Activated gamma-delta T cell treated with Interleukin-2 at 50 U/mL for 16 hours (primary cell): ENCODE measurements at places on chromosomes 2 and 18.

DNA sequence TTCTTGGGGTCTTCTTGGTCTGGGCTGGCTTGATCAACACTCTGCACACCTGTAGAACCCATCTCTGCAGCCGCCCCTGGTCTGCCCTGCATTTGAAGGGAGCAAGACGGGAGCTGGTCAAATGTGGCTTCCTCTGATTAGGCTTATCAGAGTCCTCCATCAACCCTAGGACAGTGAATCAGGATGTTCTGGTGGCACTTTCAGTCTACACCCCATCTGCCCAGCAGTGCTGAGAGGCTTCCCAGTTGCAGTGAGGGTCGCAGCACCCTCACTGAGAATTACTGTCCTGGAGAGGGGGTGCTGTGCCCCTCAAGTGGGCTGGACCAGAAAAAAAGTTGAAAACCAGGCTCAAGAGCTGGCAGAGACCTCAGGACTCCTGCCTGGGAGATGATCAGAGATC is 152.9 kb downstream of the DYSF start:
- no peak for DNase-seq

DNA sequence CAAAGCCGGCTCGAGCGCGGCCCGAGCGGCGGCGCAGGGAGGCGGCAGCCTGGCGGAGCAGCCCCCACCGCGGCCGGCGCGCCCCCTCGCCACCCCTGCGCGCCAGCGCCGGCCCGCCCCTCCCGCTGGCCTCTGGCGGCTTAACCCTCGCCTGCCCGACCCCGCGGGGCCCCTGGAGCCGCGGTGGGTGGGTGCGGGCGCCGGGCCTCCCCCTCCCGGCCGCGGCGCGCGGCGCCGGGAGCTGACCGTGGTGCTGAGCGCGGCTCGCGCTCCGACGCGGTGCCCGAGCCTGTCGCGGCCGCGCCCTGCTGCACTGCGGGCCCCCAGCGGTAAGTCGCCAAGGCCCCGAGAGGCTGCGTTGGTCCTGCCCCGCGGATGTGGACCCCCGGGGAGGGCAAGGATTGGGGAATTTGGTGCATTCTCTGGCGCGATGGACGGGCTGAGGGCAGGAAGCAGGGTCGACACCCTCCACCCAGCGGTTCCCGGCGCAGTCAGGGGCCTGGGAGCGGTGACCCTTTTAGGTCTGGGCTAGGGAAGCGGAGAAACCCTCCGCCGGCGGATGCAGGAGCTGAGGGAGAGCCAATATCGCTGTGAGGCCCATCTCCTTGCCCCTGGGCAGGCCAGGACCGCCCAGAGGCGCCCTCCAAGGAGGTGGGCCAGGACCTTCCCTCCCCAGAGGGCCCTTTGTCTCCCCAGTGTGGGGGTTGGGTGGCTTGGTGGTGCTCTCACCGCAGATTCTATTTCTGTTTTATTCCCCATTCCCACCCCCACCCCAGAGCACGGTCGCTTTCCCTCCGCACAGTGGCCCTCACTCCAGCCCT is 923 bp downstream of the AMER3 start:
- DNase-seq = no peak

- DNase-seq = no peak
Measured at GRCh38 chr2:30374380-30374779, 72.7 kb upstream of the LCLAT1 start.

DNA sequence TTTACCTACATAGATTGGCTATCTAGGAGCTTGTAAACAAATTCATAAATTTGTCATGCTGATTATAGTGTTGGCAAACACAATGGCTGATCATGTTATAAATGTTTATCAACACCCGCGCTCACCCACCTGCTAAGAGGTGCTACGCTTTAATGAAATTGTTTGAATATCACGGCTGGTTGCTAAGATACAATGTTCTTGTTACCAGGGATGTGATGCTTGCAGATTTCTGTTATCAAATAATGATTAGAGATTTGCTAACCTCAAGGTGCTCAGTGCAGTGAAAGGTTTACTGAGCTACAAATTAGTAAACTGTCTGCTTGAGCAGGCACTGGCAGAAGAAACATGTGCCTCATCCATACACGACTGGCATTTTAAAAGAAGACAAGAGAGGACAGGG is 160.0 kb upstream of the ZEB2 start:
- no peak for DNase-seq
